ENCODE measurements at places on chromosomes 16 and 17.

DNA sequence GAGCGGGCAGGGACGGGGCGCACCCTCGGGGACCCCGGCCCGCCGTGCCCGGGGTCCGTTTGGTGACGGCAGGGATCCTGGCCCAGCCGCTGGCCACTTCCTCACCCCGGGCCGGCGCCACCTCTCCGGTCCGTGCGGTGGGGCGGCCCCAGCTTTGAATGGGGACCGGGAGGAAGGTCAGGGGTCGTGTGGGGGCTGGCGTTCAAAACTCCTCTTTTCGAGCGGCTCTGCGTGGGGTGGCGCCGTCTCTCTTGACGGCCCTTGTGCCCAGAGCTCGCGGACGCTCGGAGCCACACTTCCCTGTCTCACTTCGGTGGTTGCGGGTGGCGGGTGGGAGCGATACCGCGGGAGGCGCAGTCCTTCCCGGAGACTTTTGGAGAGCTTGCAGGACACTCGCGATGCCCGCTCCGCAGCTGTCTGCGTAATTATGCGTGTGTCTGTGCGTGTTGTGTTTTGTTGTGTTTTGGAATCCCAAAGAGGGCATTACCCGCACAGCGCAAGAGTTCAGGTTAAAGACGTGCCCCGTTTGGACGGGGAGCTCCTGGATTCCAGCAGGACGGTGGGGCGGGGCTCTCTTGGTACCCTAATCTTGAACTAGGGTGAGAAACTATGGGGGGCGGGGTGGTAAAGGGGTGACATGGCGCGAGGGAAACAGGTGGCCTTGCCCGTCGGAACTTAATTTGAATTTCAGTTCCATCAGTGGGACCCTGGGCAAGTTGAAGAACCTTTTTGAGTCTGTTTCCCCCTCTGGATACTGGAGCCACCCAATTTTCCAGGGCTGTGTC, 637 bp downstream of the PLCG2 start:
- no peak for DNase-seq

DNA sequence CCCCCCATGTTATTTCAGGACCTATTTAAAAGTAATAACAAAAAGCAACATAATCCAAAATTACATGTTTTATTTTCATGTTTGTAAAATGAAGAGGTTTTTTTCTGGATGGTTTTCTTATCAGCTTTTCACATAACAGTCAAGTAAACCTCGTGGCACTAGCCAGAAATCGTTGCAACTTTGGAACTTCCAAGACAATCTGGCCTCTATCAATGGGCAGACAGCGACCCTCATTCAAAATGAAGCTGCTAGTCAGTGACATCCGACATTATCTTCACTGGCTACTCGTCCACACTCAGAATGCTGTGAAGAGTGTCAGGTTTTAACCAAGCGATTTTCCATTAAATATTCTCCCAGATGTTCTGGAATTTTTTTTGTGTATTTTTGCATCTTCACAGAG, 22.7 kb downstream of the ZNF652 start:
- no peak for DNase-seq

DNA sequence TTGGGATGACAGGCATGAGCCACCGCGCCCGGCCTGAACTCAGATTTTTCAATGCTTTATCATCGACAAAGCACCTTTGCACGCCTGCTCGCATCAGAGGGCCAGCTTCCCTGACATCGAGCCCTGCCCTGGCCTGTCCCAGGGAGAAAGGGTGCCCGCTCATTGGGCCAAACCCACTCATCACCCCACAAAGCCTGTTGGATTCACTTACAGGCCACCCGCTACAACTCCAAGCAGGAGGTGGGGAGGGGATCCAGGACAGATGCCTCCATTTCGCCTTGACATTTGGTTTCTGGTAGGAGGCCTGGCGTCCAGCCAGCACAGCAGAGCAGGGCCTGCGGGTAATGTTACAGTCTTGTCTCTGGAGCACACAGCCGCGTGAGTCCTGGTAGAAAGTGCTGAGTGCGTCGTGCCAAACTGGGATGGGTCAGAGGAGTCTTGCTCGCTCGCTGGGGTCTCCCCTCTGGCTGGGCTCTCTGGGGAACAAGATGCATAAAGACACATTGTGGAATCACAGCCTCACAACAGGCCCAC, 19.8 kb downstream of the SMTNL2 start:
- peak; percentile 96 for DNase-seq

GRCh38 chr17:17915183-17915582, 57.0 kb downstream of the TOM1L2 start:
- DNase-seq, result no peak

- DNase-seq, result peak; percentile 49
These were observed 32.2 kb downstream of the DRC3 start for GRCh38 chr17:18004884-18005305.

GRCh38 chr17:30253312-30253711, 17.8 kb upstream of the SLC6A4 start:
- no peak for DNase-seq

DNA sequence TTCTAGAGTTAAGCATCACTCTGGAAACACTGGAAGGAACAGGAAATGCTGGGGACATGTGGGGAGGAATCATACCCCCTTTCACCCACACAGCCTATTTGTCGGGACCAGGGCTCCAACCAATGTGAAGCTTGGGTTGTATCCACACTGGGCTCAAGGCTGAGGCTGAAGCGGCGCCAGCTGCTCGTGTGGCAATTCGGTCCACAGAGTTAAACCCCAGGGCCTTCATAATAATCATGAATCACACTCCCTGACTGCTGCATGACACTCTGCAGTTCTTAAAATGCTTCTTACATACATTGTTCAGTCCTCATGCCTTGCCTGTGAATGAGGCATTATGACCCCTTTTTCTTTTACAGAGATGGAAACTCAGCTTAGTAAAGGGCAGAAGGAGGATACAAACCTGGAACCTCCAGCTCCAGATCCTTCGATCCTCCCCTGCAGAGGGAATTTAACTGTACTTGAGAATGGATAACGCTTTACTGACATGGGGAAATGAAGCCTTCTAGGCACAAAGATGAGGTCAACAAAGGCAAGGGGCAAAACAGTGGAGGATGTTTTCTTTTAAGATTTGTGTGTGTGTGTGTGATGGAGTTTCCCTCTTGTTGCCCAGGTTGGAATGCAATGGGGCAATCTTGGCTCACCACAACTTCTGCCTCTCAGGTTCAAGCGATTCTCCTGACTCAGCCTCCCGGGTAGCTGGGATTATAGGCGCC, 72.7 kb downstream of the SOX9 start:
- no peak for DNase-seq

- DNase-seq, result no peak
These were observed 164.1 kb downstream of the HS3ST4 start for GRCh38 chr16:25855818-25856217.

GRCh38 chr17:21467739-21468490, 91.8 kb downstream of the KCNJ12 start:
- DNase-seq, result no peak

DNA sequence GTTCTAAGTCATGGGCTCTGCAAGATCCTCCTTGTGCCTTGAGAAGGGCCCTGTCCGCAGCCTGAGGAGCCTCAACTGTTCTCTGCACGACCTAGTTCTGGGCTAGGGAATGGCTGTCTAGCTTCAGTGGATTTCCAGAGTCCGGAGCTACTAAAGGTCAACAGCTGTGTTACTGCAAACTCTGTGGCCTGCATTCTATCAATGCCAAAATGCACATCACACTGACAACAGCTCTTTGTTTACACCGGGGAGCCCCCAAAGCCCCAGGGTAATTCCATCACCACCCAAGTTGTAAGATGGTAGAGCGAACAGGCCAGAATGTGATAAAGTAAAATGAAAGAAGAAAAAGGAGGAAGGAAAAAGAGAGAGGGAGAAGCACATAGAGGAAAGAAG, 610.2 kb downstream of the MAF start:
- DNase-seq, result no peak

- DNase-seq, result no peak
These were observed 204.8 kb upstream of the COX10 start for GRCh38 chr17:13864521-13864920.

GRCh38 chr17:59000022-59000421, 106.7 kb downstream of the TRIM37 start:
- no peak for DNase-seq

DNA sequence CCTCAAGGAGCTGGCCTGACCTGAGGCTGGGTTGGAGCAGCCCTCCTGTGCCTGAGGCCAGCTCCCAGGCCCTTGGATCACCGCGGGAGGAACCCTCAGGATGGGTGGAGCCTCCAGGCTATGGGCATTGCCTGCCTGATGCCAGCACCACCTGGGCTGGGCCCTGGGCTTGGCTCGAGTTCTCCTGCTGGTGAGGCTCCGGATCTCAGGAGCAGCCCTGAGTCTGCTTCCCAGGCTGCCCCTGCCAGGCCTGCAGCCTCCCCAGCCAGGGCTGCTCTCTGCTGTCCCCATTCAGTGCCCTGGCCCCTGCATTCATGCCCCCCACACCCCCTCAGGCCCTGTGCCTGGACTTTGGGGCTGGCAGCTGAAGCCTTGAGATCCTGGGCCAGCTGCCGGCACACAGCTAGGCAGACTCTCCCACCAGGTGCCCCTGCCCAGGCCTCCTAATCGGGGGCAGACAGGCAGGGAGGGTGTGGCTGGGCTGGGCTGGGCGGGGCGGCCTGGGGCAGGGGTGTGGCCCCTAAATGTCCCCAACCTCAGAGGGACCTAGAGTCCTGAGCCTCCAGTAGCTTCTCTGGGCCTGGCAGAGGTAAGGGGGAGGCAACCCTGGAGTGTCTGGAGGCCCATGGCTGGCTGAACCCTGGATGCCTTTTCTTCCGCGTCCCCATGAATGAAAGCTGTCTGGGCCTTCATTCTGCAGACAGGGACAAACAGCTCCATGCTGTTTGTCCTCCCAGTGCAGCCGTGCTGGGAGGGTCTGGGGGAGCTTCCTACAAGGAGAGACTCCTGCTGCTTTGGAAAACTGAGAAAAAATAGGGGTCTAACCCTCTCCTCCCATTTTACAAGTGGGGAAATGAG, 1.1 kb upstream of the PIGQ start:
- DNase-seq, result no peak

GRCh38 chr17:71033336-71033735, 864.0 kb downstream of the KCNJ2 start:
- no peak for DNase-seq

DNA sequence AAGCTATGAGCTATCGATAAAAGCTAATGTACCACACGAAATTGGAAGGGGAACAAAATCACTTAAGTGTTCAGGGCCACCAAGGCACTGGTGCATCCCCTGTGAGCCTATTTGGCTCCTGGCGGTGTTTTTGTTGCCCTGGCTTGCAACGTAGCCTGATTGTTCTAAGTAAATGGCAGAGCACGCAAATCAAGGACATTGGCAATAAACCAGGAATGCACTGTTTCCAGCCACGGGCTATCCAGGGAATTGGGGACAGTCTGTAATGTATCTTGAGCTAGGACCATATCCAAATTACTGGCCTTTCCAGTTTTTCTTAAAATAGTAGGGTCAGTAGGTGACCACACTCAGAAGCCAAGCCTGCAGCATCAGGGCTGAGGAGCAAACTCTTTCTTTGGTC, 734.0 kb downstream of the MAF start:
- DNase-seq, result no peak

GRCh38 chr16:29676989-29677785, 1.8 kb upstream of the QPRT start:
- DNase-seq, result no peak

GRCh38 chr16:68843482-68844210, at the start of gene TANGO6:
TSS of gene TANGO6 (plus strand) at chr16:68843531. CDS start at chr16:68843618, 87 bp downstream.
- peak; percentile 72 for DNase-seq

DNA sequence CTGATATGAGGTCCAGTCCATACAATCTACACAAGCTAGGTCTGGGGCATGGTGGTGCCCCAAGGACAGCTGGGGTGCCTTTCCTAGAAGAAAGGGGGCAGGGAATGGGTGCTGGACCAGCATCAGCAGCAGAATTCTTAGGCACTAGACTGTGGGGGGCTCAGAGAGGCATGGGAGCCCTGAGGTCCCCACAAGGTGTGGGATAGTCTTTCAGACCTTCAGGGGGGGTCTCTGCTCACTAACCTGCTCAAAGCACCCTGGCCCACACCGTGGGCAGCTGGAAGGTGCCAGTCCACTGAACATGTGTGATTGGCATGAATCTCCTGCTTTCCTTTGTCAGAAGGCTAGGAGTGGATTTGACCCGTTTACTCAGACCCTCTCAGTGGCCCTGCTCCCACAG, 26.1 kb upstream of the C16orf78 start:
- no peak for DNase-seq

DNA sequence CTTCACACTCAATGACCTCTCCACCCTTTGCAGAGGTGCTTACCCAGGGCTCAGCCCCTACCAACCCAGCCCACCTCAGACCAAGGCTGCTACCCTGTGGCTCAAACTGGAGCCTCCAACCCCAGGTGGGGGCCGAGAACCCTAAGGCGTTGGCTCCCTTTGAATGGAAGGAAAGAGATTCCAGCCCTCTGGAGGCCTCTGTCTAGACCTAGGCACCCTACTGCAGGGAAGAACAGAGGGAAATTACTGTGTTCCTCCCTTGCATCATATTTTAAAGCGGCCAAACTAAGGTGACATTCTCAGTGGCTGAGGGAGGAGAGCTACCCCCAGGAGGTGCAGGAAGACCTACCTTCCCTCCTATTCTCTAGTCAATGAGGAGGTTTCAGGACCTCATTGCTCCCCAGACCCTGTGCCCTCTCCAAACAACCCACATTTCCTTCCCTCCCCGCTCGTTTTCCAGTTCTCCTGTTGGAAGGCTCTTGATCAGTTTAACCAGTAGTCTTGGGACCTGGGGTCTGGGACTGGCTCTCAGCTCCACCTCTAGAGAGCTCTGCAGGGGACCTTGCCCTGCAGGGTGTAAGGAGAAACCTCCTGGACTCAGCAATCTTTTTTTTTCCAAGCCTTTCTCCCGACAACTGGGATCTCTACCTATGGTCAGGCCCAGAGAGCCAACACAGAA, 5.5 kb upstream of the HOXB8 start:
- DNase-seq, result no peak

- no peak for DNase-seq
These were observed 23.0 kb downstream of the TSPOAP1 start for GRCh38 chr17:58305626-58306025.

DNA sequence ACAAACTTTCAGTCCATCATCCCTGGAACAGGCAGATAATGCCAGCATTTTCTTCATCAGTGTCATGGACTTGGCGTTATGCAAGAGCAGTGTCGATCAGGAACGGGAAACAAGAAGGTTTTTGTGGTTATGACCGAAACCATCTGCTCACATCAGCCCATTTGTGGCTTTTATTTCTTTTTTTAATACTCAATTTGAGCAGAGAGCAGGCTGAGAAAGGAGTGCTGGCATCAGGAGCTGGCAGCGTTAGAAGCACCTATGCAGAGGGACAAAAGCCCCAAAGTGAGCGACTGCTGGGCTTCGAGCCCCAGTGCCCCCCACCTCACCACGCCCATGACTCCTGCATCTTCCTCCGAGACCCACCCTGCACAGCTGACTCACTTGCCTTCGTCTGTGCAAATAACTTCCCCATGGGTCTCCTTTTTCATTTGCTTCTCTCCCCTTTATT, 16.2 kb upstream of the CD300E start:
- DNase-seq, result peak; percentile 28

- no peak for DNase-seq
These were observed 587.9 kb downstream of the CDH13 start for GRCh38 chr16:83214671-83215070.

Measured in NCI-H1694 treated with DMSO at 0.1 percent for 48 hours (cell line).